ENCODE measurements at places on chromosomes 7 and 10.
A peak's percentile ranks its signal among the peaks of the same experiment; 100 is the strongest.

DNA sequence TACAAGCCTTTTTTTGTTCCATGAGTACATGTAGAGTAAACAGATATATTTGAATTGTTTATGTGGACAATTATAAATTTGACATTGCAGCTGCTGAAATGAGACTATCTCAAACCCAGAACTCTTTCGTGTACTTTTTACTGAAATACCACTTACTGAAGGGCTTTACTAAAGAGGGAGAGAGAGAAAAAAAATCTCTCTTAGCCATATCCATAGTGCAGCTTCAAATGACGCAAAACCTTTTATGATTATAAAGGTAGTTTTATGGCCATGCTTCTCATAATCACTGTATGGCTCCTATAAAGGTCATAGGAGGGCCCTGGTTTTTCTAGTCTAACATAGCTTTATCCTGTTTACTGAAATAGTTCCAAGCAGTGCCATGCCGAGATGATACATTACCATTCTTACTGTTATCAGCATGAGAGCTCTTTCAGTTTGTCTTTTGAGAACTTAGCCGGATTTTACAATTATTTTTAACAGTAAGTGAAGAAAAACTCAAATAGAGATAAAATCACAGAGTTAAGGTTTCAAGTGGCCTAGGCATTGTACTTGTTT is 35.1 kb downstream of the KCND2 start:
- DNase-seq, result no peak

DNA sequence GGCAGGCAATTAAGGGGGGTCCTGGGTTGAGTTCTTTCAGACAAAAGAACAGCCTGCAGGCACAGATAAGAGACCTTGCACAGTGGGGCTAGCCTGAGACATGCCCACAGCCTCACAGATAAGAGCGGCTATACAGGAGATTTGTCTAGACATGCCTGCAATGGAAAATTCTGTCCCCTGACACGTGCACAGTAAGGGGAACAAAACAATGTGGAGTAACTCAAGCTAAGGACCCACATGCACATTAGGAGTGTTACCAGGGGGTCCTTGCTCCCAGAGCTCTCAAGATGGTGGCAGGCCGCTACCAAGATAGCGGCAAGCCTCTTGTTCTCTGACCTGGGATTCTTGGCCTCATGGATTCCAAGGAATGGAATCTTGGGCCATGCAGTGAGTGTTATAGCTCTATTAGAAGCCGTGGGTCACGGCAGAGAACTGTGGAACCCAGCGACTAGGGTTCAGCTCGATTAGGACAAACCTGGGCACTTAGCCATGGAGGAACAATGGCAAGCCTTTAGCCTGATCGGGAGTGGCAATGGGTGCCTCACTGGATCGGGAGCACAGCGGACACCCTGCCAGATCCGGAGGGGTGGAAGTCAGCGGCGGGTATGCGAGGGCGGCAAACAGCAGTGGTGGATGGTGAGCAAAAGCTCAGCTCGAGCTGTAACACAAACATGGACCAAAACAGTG is 196.9 kb downstream of the CCSER2 start:
- DNase-seq, result peak; percentile 75

DNA sequence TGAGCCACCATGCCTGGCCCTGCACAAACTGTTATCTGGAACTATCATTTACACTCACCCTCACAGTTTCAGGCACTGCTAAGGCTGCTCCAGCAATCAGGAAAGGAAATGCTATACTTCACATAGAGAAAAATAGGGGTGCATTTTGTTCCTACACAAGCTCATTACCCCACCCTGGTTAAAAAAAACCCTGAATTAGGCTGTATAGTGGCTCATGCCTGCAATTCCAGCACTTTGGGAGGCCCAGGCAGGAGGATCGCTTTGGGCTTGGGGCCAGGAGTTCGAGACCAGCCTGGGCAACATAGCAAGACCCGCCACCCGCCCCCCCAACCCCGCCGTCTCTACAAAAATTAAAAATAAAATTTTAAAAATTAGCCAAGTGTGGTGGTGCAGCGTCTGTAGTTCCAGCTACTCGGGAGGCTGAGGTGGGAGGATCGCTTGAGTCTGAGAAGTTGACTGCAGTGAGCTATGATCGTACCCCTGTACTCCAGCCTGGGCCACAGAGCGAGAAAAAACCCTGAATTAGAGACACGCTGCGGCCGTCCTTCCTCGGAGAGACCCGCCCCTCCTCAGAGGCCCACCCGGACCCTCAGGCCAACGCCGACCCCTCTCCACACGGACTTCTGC is 539 bp downstream of the PTCD1 start:
- DNase-seq, result peak; percentile 6

- no peak for DNase-seq
Observed at GRCh38 chr7:32217341-32218153, 147.3 kb upstream of the PDE1C start.

- no peak for DNase-seq
Observed at GRCh38 chr10:131436458-131436857, 124.9 kb upstream of the TCERG1L start.

GRCh38 chr7:35652124-35652523 is 42.8 kb downstream of the HERPUD2 start:
- DNase-seq, result no peak

GRCh38 chr10:28396331-28396730 is 93.5 kb upstream of the MPP7 start:
- no peak for DNase-seq

DNA sequence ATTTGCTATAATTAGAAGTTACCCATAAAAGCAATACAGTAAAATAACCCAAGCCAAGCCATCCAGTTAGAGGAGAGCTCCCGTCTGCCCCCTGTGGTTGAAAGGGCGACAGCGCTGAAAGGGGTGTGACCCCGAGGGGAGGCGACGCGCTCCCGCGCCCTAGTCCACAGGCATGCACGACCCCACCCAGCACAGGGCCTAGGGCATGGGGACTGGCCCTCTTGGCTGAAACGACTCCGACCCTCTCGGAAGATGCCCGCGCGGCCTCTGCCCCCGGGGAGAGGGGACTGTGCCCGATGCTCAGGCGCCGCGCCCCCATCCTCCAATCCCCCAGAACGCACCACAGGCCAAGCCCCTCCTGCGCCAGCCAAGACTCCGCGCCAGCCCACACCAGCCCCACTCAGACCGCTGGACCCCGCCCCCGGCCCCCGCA is 64.0 kb downstream of the CSGALNACT2 start:
- peak; percentile 81 for DNase-seq

GRCh38 chr10:88652616-88653015 is 11.6 kb upstream of the LIPF start:
- no peak for DNase-seq

DNA sequence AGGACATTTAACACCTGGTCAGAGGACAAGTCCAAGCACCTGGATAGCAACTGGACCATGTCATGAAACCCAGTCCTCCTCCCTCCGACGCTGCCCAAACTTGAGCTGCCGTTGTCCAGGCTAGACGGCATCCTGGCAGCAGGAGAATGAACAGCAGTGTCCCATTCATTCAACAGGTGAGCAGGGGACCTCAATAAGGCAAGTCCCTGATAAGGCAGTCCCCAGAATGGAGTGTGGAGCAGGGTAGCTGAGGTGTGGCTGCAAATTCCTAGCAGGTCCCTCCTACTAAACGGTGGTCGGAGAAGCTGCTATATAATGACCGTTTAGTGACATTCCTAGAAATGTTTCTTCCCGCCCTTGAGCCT is 169.8 kb downstream of the PRKAG2 start:
- no peak for DNase-seq

DNA sequence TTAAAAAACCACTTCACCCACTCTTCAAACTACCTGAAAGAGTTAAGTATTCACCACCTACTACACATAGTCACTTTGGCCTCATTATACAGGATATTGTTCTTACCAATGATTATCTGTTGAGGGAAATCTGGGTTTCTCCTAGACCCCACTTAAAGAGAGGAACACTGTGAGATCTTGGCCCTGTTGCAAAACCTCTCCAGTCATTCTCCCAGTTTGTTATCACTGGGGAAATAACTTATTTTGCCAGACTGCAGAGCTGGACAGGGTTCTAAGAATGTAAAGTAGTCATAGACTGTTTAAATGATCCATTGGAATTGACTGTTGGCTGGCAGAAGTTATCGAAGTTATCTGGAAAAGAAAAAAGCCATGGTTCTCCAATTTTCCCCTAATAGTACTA is 143.8 kb downstream of the HGF start:
- no peak for DNase-seq

DNA sequence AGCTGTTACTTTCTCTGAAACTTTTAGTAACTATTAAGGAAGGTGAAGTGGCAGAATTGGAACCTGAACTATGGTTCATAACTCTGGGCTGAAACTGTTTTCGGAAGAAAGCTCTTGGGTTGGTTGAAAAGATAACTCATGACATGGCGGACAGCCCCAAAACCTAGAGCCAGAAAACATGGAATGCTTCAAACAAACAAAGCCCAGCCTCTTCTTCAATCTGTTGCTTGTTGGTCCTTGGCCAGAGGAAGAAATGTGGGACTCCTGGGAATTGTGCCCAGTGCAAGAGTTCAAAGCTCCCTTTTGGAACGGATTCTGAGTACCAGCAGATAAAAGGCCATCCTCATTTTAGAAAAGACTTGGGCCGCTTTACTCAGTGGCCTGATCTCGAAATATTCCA is 52.9 kb upstream of the CACNB2 start:
- DNase-seq, result no peak

DNA sequence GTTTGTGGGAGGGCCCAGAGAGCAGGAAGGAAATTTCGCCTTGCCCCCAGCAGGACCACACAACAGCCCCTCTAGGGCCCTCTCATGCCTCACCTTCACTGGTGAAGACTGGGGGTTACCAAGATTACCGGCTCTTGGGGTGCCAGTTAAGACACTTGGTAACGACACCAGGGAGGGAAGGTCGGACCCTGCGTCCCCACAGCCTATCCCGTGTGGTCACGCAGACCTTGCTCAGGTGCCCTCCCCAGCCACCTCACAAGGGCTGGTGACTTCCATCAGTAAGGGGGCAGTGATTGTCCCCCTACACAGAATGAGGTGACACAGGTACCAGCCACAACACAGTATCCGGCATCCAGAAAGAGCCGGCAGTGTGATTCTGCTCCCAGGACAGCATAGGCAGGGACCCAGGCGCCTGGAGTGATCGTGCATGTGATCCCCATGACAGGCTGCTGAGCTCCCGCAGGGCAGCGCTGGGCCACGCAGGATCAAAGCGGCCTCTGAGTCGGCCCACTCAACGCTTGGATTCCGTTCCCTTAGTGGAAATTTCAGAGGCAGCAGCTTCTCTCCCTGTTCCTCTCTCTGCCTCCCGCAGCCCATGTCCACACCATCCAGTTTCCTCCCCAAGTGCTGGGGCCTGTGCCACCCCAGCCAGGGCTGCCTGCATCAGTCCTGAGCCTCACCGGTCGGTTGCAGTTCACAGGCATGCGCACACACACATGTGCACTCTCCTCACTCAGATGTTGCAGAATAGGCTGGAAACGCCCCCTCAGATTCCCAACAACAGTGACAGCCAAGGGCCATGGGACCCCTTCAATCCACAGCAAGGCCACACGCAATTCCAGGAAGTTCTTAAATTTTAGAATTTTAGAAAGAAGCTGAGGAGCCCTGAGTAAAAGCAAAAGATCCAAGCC is 35.8 kb downstream of the CAMK2B start:
- DNase-seq, result no peak

DNA sequence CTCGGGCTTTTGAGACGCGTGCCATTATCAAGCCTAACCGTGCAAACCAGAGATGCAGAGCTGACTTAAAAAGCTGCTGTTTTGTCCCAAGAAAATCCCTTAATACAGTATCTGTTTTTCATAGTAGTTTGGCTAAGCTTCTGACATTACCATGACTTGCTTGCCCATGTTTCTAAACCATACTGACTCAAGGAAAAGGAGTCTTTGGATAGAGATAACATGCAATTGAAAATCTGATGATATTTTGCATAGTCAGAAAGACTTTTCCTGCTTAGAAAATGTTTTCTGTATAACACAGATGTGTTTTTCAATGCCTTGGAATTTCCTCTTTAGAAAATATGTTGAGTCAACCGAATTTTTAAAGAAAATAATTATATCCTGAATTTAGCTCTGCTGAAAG is 21.5 kb upstream of the AKR1E2 start:
- DNase-seq, result no peak

- DNase-seq, result no peak
Observed at GRCh38 chr10:116857156-116857555, 7.9 kb downstream of the ENO4 start.

DNA sequence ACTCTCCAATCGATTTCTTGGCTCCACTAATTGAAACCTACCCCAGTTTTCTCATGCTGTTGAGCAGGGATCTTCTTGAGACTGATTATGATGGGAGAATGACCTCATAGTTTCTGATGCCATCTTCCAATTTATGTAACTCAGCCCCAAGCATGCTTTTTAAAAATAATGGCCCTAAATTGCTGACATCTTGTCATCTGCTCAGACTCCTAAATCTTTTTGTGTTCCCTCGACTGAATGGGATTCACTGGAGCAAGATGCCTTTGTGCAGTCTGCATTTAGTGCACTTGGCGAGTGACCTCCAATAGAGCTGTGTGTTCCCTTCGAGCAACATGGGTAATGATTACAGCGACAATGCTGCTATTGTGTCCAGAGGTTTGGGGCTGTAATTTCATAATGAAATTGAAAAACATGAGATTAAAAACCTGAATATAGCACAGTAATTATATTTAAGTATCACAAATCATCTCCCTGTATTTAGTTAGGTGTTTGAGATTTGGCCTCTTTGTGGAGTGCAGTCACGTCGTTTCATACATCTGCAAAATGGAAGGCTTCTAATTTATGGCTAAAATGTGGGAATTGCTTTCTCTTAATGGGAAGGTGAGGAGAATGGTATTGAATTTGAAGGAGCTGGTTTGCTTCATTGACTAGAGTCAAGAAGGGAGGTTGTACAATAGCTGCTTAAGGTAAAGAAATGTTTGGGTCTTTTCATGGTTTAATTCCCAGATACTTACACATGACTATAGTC is 192.9 kb downstream of the AUTS2 start:
- DNase-seq, result no peak

- DNase-seq, result no peak
Observed at GRCh38 chr10:112687647-112688046, 240.6 kb downstream of the VTI1A start.

DNA sequence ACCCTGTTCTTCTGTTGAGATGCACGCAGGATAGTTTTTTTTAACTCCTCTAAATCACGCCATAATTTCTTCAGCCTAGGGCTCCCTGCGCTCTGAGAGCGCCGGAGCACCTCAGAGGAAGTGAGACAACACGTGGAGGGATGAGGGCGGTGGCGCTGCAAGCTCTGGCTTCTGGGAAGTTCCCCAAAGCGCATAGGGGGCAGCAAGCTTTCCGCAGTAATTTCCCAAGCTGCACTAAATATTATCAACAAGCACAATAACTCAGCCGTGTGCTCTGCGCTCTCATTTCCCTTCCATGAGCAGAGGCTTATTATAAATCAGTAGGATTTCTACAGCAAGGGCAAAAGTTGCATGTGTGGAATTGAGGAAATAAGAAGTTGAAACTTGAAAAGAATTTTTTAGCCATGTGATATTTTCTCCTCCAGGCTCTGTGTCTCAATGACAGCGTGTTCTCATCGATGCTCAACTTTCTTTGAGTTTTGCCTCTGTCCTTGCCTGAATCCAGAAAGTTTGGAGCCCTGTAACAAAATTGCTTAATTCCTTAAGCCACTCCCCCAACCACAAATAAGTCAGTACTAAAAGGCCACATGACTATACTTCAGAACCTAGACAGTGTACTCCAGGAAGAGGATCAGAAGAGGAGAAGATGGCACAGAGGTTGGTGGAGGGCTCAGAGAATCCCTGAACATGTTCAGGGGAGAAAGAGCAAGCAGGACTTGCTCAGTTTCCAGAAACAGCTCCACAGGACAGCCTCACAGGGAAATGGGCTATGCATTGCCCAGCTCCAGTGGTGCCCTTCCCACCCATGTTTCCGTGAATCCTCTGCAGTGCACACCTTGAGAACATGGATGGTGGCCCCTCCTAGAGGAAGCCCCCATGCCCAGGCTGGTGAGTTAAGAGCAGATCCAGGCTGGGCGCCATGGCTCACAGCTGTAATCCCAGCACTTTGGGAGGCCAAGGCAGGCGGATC is 221.5 kb upstream of the GHITM start:
- DNase-seq, result peak; percentile 26
